Coronary artery (tissue), 2 donors: ENCODE measurements at places on chromosomes 2 and 18.

DNA sequence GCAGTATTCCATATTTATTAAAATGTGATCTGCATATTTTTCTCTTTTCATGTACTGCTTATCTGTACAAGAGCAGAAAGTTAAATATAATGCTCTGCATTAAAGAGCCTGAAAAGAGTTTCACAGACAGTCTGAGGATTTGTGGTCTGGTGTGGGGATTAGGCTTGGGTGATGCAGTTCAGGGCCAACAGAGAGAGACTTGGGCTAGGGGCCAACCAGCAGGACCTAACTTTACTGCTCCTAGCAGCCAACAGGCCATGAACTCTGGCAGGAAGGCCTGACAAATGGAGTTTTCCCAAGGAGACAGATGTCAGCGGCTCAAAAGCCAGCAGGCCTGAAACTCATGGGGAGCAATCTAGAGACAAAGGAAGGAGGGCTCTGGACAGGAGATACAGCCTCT lies 169.6 kb downstream of the LRRTM1 start:
- DNase-seq = no peak

GRCh38 chr2:189566046-189566445 lies 14.5 kb downstream of the SLC40A1 start:
- DNase-seq = no peak

GRCh38 chr2:157785200-157785599 lies 90.9 kb downstream of the ACVR1 start:
- DNase-seq = no peak

GRCh38 chr2:65137197-65137775 lies 7.4 kb upstream of the RAB1A start:
- no peak for DNase-seq

DNA sequence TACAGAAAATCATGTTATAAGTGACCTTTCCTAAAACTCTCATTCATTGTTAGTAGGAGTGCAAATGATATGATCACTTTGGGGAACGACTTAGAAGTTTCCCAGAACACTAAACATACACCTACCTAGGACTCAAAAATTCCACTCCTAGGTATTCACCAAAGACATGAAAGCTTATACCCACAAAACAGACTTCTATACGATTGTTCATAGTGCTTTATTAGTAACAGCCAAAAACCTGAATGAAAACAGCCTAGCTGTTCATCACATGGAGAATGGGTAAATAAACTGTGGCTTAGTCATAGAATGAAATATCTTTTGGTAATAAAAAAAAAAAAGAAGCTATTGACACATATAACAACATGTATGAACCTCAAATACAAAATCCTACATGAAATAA lies 8.8 kb downstream of the NOL10 start:
- DNase-seq = no peak

- DNase-seq = no peak
Observed at GRCh38 chr2:237196409-237196808, 110.7 kb downstream of the COPS8 start.

GRCh38 chr2:118223992-118224894 lies 136.0 kb downstream of the INSIG2 start:
- no peak for DNase-seq

DNA sequence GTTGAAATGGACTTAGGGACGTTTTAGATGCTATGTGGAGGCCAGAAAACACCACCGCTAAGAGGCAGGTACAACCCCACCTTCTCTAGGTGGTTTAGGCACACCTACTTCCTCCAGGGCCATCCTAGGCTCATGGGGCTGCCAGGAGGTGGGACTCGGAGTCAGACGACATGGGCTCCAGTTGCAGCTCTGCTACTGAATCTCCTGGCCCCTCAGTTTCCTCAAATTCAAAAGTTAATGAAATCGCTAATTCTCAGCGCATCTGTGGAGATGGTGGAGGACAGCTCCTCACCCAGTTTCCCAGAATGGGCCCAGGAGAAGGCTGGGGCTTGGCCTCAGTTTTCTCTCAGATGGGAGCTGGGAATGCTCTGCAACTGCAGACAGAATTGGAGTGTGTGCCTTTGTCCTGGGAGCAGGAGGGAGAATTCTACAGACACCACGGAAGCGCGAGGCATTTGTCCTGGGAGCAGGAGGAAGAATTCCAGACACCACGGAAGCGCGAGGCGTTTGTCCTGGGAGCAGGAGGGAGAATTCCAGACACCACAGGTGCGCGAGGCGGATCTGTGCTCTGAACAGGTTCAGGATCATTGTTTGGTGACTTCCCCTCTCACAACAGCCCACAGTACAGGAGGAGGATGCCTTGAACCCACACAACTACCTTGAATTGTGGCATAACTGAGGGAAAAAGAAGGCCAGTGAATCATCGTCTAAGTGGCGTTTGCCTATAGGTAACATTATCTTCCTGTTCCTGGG lies 103.7 kb upstream of the PXDN start:
- no peak for DNase-seq

DNA sequence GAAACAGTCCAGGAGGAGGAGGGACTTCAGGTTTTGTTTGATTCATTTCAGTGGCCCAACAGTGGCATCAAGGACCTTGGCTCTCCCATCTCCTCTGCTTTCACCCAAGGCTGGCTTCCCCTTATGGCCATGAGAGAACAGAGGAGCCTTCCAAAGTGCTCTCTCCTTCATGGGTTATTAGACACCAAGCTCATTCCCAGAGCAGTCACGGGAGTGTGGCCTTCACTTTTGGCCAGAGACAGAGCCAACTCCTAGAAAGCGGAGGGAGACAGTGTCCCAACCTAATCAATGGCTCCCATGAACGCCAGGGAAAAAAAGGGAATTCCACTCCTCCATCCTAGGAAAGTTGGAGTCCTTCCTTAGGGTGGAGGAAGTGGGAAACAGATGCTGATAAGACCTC lies 871 bp upstream of the DUSP28 start:
- DNase-seq = no peak

DNA sequence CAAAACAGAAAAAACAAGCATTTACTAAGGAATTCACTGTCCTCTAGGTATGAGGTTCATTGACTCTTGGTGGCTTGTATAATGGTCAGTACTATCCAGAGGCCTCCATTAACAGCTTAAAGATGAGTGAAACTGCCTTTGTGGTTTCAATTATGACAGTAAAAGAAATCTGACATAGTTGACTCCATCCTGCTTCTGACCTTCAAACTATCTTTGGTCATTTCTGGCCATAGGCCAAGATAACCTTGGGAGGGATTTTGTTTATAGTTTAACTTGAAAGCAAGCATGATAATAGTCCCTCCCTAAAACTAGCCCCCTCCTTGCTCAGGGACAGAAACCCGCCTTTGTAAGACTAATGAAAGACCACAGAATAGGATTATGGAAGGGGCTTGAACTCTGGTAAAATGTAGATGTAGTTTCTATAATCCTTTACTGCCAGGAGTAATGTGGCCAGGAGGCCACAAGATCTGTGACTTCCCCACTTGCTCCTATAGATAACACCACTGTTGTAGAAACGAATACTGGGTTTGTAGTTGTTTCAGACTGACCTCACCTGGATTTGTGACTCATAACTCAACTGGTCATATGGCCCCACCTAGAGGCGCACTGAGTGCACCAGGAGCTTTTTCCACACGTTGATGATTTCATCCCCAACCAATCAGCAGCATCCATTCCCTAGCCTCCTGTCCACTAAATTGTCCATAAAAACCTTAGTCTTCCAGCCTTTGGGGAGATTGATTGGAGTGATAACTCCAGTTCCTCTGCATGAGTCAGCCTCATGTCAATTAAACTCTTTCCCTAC lies 8.6 kb upstream of the PLEKHM3 start:
- no peak for DNase-seq

DNA sequence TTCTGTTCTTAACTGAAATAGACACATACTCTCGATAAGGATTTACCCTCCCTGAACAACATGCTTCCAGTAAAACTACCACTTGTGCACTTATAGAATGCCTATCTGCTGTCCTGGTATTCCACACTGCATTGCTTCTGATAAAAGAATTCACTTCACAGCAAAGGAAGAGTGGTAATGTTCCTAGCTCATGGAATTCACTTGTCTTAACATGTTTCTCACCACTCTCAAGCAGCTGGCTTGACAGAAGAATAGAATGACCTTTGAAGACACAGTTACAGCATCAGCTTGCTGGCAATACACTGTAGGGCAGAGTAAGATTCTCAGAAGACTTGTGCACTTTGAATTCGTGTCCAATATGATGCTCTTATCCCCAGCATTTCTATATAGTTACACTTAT lies 524.1 kb upstream of the CNTNAP5 start:
- DNase-seq = no peak

- DNase-seq = peak; percentile 90
Observed at GRCh38 chr2:28594332-28595108, 98.7 kb downstream of the PLB1 start.

DNA sequence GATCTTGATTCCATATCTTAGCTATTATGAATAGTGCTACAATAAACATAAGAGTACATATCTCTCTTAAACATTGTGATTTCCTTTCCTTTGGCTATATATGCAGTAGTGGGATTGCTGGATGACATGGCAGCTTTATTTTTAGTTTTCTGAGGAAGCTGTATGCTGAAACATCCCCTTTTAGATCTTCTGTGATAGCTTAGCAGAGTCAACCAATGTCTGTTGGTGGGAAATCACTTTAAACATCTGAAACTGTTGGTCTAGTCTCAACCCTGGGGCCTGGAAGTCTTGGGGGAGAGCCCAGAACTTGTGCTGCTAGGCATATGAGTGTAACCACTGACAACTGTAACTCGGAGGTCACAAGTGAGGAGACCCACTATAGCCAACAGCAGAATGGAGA lies 378.6 kb upstream of the SLC14A2 start:
- no peak for DNase-seq

- DNase-seq = no peak
Observed at GRCh38 chr2:17309741-17310339, 208.4 kb downstream of the RAD51AP2 start.

DNA sequence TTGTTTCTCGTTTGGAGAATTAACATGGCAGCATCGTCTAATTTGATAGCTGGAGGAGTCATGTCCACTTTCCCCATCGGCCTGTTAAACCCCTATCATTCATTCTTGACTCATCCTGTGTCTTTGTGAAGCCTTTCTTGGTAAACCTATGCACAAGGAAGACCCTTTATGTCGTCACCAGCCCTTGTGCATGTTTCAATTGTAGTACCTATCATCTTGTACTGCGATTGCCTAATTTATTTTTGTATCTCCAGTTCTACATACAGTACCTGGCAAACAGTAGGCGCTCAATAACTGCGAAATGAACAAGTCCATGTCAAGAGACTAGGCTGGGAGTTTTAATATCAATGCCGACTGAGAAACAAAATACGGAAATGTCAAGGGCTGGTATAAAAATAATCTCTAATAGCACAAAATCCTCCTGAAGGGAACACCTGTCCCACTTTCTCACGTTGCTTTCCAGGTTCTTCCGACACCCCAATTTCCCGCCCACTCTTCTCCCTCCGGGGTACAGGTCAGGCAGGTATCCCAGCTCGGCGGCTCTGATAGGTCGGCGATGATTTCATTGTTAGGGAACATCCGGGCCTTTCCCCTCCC lies 1.3 kb upstream of the PPM1B start:
- DNase-seq = no peak

DNA sequence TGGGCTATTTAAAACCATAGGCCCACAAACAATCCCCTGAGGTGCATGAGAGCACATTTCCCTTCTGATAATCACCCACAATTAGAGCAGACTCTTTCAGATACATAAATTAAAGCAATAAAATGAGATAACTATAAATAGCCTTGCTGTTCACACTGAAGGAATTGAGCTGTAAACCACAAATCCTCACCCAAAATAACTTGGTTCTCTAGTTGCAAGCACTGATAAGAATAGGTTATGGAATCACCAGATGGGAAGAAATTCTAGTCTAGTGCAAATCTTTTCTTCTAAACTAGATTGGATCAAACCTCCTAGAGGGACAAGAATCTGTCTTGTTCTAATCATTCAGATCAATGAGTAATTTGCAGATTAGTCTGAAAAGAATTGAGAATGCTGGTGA lies 64.6 kb downstream of the NAB1 start:
- DNase-seq = no peak

DNA sequence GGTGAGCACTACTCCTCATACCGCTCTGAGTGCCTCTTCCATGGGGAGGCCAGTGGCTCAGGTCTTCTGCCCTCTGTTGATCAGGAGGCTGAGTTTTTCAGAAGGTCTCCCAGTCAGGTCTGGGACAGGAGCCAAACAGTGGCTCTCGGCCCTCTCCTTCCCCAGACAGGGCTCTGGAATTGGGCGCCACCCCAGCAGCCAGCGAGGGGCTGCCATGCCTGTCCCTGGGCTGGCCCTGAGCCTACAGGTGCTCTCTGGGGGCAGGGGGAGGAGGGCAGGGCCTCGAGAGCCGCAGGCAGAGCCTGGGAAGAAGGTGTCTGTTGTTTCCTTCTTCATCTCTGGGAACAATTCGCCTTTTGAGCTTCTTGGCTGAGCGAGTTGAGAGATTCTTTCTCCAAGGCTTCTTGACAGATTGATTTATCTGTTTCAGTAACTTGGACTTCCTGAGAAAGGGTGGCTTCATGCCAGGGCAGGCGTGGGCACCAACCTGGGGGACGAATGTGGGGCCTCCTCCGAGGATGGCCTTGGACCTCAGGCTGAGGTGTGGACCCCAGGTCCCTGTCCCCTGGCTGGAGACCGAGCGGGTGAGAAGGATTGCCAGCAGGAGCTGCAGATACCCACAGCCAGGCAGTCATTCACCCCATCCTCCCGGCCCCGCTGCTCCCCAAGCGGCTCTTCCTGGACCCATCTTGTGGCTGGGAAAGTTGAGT lies 64.7 kb upstream of the GLI2 start:
- peak; percentile 53 for DNase-seq

- DNase-seq = no peak
Observed at GRCh38 chr2:26925100-26925791, 45.2 kb upstream of the MAPRE3 start.

DNA sequence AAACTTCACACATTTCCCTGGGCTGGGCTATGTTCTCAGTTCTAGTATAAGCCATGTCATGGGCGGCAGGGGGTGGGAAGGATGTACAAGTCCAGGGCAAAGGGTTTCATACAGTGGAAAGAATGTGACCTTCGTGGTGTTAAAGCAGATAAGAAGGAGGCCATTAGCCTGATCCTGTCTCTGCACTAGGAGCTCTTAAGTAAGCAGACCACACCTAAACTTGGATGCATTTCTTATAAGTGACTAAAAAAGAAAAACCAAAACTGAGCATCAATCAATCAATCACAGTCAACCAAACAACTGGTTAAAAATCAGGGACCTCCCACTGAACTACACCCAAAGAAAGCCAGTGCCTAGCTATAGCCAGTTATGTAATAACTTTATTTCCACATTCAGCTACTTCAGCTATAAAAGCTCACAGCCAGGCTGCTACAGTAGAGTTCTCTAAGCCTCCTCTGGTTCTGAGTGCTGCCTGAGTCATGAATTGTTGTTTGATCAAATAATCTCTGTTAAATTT lies 46.8 kb upstream of the RIOK3 start:
- DNase-seq = no peak

- no peak for DNase-seq
Observed at GRCh38 chr2:24885221-24886125, 34.6 kb downstream of the ADCY3 start.

DNA sequence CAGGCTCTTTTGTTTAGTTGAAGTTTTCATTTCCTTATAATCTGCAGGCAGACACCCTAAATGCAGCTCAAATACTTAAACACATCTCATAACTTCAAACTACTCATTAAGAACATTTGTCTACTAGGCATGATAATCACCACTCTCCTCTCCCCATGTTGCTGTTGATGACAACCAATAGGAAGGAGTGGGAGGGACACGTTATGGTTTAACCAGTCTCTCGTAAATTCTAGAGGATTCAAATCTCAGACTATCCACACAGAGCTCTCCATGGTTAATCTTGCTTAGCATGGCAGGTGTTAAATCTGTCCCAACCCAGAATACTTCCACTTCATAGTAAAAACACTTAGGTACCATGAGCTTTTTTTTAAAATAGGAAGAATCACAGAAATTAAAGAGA lies 127.4 kb upstream of the AQP4 start:
- no peak for DNase-seq

GRCh38 chr2:236684504-236685256 lies 115.1 kb downstream of the ACKR3 start:
- no peak for DNase-seq
